ENCODE measurements at places on chromosomes 12 and 14. TPM values are rescaled to one million over a fixed set of nuclear protein-coding genes. Genes with fewer than 3 reads are reported as not detected.

GRCh38 chr12:100114574-100114973 lies 28.1 kb downstream of the BLTP3B start:
- no peaks in the 10 kb centered on the region for H3K4me1 ChIP-seq
- H3K27ac ChIP-seq, result no peak overlapping the region
- no peak overlapping the region for H3K4me3 ChIP-seq
- H3K36me3 ChIP-seq, result peaks cover 2% of the 10 kb centered on the region

The TXNDC16 gene
- 10.2 TPM for total RNA-seq

GRCh38 chr14:65263177-65263788 lies 149.2 kb upstream of the FUT8 start:
- H3K36me3 ChIP-seq, result no peaks in the 10 kb centered on the region
- DNase-seq, result no peak
- H3K4me3 ChIP-seq, result no peak overlapping the region
- H3K27ac ChIP-seq, result no peak overlapping the region
- no peaks in the 10 kb centered on the region for H3K4me1 ChIP-seq

- no peaks in the 10 kb centered on the region for H3K27me3 ChIP-seq
- no peaks in the 10 kb centered on the region for H3K36me3 ChIP-seq
- H3K27ac ChIP-seq, result no peak overlapping the region
Measured at GRCh38 chr12:124737040-124737419, 126.6 kb downstream of the SCARB1 start.

The MMP14 gene
- 250 TPM for total RNA-seq

- no peak for DNase-seq
- H3K4me1 ChIP-seq, result no peaks in the 10 kb centered on the region
- H3K4me3 ChIP-seq, result no peak overlapping the region
- no peaks in the 10 kb centered on the region for H3K27me3 ChIP-seq
- H3K27ac ChIP-seq, result no peak overlapping the region
Measured at GRCh38 chr14:99286761-99287160, 14.8 kb upstream of the BCL11B start.

The RAD9B gene
- total RNA-seq, result 2.2 TPM

DNA sequence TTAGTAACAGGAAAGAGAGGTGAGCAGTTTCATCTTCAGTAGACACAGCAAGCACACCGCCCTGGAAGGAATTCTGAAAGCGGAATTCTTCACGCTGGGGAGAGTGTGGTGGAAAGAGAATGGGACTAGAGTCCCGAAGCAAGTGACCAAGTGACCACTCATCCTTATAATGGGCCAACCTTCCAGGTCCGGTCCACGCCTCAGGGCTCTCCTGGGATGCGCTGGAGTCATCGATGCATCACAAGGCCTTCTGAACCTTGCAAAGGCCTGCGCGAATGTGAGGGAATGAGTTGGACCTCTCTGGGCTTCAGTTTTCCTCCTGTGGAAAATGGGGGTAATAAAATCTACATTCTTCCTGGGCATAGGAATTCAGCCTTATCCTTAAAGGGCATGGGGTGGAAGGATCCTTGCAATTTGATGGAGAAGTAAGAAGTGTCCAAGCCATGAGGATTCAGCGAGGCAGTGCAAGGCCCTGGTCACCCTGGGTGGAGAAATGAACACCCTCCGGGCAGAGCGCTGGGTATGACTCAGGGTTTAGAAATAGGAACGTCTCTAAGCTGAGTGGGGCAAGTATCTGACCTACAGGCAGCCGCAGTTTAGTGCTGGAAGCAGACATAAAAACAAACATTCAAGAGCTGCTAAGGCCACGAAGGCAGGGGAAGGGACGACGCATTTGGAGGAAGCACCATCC lies 97.7 kb downstream of the SETD3 start:
- H3K27me3 ChIP-seq, result no peaks in the 10 kb centered on the region
- no peak overlapping the region for H3K4me3 ChIP-seq
- H3K4me1 ChIP-seq, result no peaks in the 10 kb centered on the region
- H3K36me3 ChIP-seq, result no peaks in the 10 kb centered on the region
- H3K27ac ChIP-seq, result no peak overlapping the region
- DNase-seq, result no peak

The CCDC196 gene
- not detected for total RNA-seq

DNA sequence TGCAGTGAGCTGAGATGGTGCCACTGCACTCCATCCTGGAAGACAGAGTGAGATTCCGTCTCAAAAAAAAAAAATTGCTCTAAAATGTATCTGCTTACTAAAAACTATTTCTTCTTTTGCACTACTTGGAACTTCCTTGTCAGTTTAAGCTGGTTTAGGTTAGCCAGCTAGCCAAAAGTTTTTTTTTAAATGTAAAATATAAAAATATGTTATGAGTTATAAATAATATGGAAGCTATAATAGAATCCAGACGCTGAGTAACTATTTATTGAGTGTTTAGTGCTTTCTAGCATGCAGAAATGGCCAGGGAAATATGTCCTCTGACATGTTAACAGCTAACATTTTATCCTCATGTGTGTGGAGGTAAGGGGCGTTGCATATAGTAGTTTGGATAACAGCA lies 85.6 kb downstream of the PLEKHA5 start:
- DNase-seq, result no peak
- no peak overlapping the region for H3K4me3 ChIP-seq
- no peaks in the 10 kb centered on the region for H3K36me3 ChIP-seq
- no peak overlapping the region for H3K27ac ChIP-seq
- peaks cover 1% of the 10 kb centered on the region for H3K4me1 ChIP-seq

The HAL gene
- total RNA-seq, result 1.4 TPM

DNA sequence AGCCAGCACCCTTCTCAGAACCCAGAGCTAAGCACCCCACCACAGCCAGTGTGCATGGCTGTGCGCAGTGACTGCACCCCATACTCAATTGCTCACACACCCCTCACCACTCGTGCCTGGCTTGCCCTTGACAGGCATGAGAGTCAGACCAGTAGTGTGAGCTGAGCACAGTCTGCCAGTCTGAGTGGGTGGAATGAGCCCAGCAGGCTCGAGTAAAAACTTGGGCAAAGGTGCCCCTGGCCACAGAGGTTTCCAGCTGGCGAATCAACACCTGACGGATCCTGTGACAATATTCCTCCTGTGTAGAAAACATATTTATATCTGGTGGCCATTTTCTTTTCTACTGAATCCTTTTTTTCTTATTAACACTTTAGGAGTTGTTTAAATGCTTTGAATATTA lies 202.5 kb downstream of the TMEM117 start:
- no peak for DNase-seq
- H3K4me3 ChIP-seq, result no peak overlapping the region
- no peaks in the 10 kb centered on the region for H3K36me3 ChIP-seq
- no peaks in the 10 kb centered on the region for H3K4me1 ChIP-seq

The SERPINA4 gene
- not detected for total RNA-seq

GRCh38 chr12:66742508-66743367 lies 63.9 kb upstream of the GRIP1 start:
- no peaks in the 10 kb centered on the region for H3K36me3 ChIP-seq
- H3K4me3 ChIP-seq, result no peak overlapping the region
- H3K27ac ChIP-seq, result no peak overlapping the region
- no peaks in the 10 kb centered on the region for H3K27me3 ChIP-seq
- DNase-seq, result no peak
- no peaks in the 10 kb centered on the region for H3K4me1 ChIP-seq

DNA sequence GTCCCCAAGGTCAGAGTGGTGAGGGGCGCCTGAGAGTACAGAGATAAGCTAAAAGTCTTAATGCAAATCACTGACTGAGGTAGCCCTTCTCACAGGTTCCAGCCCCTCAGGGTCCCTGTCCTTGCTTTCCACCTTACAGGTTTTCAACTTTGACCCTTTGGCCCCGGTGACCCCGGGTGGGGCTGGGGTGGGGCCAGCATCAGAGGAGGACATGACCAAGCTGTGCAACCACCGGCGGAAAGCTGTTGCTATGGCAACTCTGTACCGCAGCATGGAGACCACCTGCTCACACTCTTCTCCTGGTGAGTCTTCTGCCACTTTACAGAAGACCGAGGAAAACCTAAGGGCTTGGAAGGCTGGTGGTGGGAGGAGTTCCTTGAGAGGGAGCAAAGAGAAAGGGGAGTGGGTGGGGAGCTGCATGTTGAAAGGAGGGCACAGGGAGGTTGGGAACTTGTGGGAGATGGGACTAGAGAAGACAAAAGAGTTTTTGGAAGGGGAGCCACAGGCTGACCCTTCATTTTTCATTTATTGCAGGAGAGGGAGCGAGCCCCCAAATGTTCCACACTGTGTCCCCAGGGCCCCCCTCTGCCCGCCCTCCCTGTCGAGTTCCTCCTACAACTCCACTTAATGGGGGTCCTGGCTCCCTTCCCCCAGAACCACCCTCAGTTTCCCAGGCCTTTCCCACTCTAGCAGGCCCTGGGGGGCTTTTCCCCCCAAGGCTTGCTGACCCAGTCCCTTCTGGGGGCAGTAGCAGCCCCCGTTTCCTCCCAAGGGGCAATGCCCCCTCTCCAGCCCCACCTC lies 2.4 kb downstream of the MBD6 start:
- no peak overlapping the region for H3K27ac ChIP-seq
- H3K4me1 ChIP-seq, result no peaks in the 10 kb centered on the region
- DNase-seq, result no peak
- H3K36me3 ChIP-seq, result peaks cover 4% of the 10 kb centered on the region

The EID3 gene
- 8.5 TPM for total RNA-seq

DNA sequence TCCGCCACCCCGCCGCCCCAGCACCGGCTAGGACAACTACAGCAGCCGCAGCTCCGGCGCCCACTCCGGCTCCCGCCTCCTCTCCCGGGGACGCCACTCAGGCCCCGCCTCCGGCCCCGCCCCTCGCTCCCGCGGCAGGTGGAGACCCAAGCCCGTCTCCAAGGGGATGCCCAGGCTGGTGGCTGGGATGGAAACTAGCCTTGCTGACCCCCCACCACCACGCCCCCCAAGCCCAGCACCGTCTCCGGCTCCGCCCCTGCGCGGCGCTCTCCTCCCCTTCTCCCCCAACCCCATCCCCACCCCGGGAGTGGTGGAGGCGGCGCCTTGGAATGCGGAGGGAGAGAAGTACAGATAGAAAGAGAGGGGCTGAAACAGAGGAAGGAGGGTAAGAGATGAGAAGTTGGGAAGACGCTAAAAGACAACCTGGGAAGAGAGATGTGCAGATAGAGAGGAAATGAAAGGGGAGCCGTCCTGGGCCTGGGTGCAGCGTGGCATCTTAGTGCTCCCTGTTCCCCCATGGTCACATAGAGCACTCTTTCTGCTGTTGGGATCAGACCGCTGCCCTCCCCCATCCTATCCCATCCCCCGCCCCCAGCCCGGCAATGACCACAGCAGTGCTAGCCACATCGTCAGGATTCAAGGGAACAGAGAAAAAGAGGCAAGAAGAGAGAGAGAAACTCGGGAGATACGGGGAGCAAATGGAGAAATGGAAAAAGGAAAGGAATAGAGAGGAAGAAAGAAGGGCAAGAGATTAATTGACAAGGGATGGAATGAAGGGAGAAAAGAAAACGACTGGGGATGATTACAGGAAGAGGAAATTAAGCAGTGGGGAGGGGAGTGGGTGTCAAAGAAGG lies at the start of gene ITGA7:
Gene ITGA7, minus strand, starts transcription at position 64 of the 854 bp plus-strand sequence. CDS start 222 bp downstream, outside the sequence.
- peaks cover 7% of the 10 kb centered on the region for H3K4me1 ChIP-seq
- H3K36me3 ChIP-seq, result no peaks in the 10 kb centered on the region
- H3K4me3 ChIP-seq, result peak within 1 kb of the TSS; percentile 54
- peak within 1 kb of the TSS; percentile 86 for H3K27ac ChIP-seq

- no peak for DNase-seq
- peaks cover 8% of the 10 kb centered on the region for H3K4me1 ChIP-seq
- no peaks in the 10 kb centered on the region for H3K36me3 ChIP-seq
- H3K4me3 ChIP-seq, result no peak overlapping the region
Measured at GRCh38 chr12:15782667-15783066, 6.5 kb downstream of the EPS8 start.

GRCh38 chr14:103527408-103528145 lies 1.4 kb upstream of the TRMT61A start:
- H3K27ac ChIP-seq, result no peak overlapping the region
- H3K27me3 ChIP-seq, result no peaks in the 10 kb centered on the region
- no peak overlapping the region for H3K4me3 ChIP-seq
- H3K4me1 ChIP-seq, result no peaks in the 10 kb centered on the region
- DNase-seq, result no peak

GRCh38 chr12:1875608-1876007 lies 42.8 kb downstream of the CACNA2D4 start:
- no peak overlapping the region for H3K27ac ChIP-seq
- no peaks in the 10 kb centered on the region for H3K4me1 ChIP-seq
- no peaks in the 10 kb centered on the region for H3K36me3 ChIP-seq
- no peaks in the 10 kb centered on the region for H3K27me3 ChIP-seq
- no peak overlapping the region for H3K4me3 ChIP-seq

The ITGB7 gene
- total RNA-seq, result 3.2 TPM

The ARHGDIB gene
- total RNA-seq, result 143 TPM

- DNase-seq, result no peak
- H3K4me3 ChIP-seq, result no peak overlapping the region
- H3K4me1 ChIP-seq, result no peaks in the 10 kb centered on the region
Measured at GRCh38 chr12:66693901-66694513, 15.1 kb upstream of the GRIP1 start.

- H3K27me3 ChIP-seq, result no peaks in the 10 kb centered on the region
- H3K36me3 ChIP-seq, result no peaks in the 10 kb centered on the region
- no peak overlapping the region for H3K27ac ChIP-seq
- H3K4me3 ChIP-seq, result no peak overlapping the region
- DNase-seq, result no peak
- H3K4me1 ChIP-seq, result no peaks in the 10 kb centered on the region
Measured at GRCh38 chr14:53020193-53020932, 69.5 kb upstream of the FERMT2 start.

- no peak overlapping the region for H3K4me3 ChIP-seq
- H3K4me1 ChIP-seq, result no peaks in the 10 kb centered on the region
- no peaks in the 10 kb centered on the region for H3K27me3 ChIP-seq
- no peak overlapping the region for H3K27ac ChIP-seq
- H3K36me3 ChIP-seq, result no peaks in the 10 kb centered on the region
Measured at GRCh38 chr14:100045642-100046344, 19.4 kb upstream of the EVL start.

GRCh38 chr12:20599757-20600156 lies 95.4 kb upstream of the SLCO1C1 start:
- peak overlapping the region; percentile 27 for H3K27ac ChIP-seq
- no peaks in the 10 kb centered on the region for H3K27me3 ChIP-seq
- H3K4me1 ChIP-seq, result peaks cover 7% of the 10 kb centered on the region
- DNase-seq, result no peak
- H3K36me3 ChIP-seq, result no peaks in the 10 kb centered on the region

- H3K4me1 ChIP-seq, result no peaks in the 10 kb centered on the region
- H3K27me3 ChIP-seq, result no peaks in the 10 kb centered on the region
- H3K27ac ChIP-seq, result no peak overlapping the region
- DNase-seq, result no peak
- no peak overlapping the region for H3K4me3 ChIP-seq
Measured at GRCh38 chr12:84290168-84290567, 622.4 kb downstream of the SLC6A15 start.

The DACT1 gene
- 33.6 TPM for total RNA-seq

DNA sequence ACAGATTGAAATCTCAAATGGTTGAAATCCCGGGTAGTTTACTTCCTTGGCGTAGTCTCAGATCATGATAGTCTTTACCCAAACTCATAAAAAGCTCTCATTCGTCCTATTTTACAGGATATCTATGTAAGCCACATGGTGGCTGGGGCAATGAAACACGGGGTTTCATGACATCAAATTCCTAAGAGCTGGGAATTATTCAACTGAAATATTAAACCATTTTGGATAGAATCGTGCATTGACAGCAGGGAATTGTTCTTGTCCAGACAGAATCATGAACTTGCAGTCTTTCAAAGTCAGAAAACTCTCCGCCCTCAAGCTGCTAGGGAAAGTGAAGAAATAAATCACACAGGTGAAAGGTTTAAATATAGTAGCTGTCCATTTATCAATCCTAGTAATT lies 33.2 kb upstream of the PRKAB1 start:
- DNase-seq, result no peak
- H3K4me3 ChIP-seq, result no peak overlapping the region
- H3K36me3 ChIP-seq, result no peaks in the 10 kb centered on the region

GRCh38 chr14:53902307-53902706 lies 54.3 kb downstream of the BMP4 start:
- no peak overlapping the region for H3K27ac ChIP-seq
- H3K4me1 ChIP-seq, result no peaks in the 10 kb centered on the region
- H3K27me3 ChIP-seq, result no peaks in the 10 kb centered on the region
- H3K4me3 ChIP-seq, result no peak overlapping the region
